B cell (primary cell): ENCODE measurements at places on chromosomes 7 and 10.
A peak's percentile ranks its signal among the peaks of the same experiment; 100 is the strongest.

- H3K27ac ChIP-seq, result no peak overlapping the region
- no peaks in the 10 kb centered on the region for H3K36me3 ChIP-seq
- no peaks in the 10 kb centered on the region for H3K27me3 ChIP-seq
Measured at GRCh38 chr7:4729266-4729665, 46.2 kb upstream of the AP5Z1 start.

DNA sequence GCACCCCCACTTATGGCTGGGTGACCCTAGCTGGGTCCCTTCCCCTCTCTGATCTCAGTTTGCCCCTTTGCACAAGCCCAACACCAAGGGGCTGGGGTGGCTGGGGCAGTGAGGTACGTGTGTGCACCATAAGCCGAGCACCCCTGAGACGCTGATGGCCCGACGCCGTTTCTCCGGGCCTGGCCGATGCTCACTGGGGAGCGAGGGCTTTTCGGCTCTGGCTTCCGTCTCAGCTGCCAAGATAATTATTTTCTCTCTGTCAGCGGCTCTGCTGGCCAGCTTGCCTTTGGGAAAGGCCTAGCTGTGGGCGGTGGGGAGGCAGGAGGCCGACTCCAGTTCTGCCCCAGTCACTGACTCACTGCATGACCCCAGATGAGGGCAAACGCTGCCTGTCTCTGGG, 91.0 kb downstream of the ZMIZ1 start:
- no peak for DNase-seq
- no peaks in the 10 kb centered on the region for H3K36me3 ChIP-seq
- H3K4me3 ChIP-seq, result no peak overlapping the region
- no peaks in the 10 kb centered on the region for H3K4me1 ChIP-seq
- H3K27ac ChIP-seq, result no peak overlapping the region

DNA sequence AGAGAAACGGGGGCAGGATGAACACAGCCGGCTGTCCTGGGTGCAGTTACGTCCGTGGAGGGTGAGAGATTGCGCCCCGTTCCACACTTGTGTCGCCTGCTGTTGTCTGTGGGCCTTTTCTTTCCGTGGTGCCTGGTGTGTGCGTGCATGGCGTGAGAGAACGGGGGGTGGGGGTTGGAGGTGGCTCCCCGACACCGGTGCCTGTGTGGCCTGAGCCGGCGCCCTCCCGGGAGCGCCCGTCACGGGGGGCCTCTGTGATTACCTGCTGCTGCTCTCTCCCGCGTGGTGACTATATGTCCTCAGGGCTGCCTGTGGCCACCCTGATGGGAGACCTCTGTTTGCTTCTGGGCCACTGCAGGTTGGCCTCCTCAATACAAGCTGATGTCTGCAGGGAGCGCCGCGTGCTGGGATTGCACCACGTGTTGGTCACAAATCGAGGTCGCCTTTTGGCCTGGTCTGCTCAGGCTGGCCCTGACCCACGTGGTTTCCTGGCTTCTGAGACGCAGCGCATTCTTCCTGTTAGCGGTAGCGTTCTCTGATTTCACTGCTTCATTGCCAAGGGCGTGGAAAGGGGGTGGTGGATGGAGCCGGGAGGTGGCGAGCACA, 10.9 kb upstream of the AP5Z1 start:
- H3K36me3 ChIP-seq, result no peaks in the 10 kb centered on the region
- no peak for DNase-seq
- no peaks in the 10 kb centered on the region for H3K4me1 ChIP-seq
- no peak overlapping the region for H3K27ac ChIP-seq
- no peak overlapping the region for H3K4me3 ChIP-seq

- DNase-seq, result no peak
- no peak overlapping the region for H3K4me3 ChIP-seq
- H3K27me3 ChIP-seq, result no peaks in the 10 kb centered on the region
Measured at GRCh38 chr10:63555330-63555729, 34.1 kb downstream of the REEP3 start.

GRCh38 chr7:70787286-70787685, 344.7 kb upstream of the GALNT17 start:
- DNase-seq, result no peak
- H3K4me1 ChIP-seq, result no peaks in the 10 kb centered on the region
- H3K4me3 ChIP-seq, result no peak overlapping the region
- H3K27me3 ChIP-seq, result no peaks in the 10 kb centered on the region

DNA sequence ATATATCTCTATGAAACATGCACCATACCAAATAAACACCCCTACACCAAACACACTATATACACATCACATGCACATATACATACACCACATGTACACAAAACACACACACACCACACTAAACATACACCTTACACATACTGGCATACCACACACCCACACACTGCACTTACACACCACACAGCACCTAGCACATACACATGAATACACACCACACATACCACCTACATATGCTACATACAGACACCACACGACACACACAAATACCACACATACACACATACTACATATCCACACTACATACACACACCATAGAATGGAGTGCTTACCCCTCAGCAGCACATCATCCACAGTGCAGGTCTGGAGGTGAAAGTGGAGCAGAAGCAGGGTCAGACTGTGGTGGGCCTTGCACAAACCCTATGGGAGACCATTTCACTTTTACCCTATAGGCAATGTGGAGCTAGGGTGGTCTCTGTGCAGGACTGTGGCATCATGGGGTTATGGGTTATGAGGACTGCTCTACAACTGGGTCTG, 64.6 kb downstream of the WDFY4 start:
- no peak overlapping the region for H3K27ac ChIP-seq
- H3K27me3 ChIP-seq, result no peaks in the 10 kb centered on the region
- peaks cover 81% of the 10 kb centered on the region for H3K36me3 ChIP-seq
- H3K4me3 ChIP-seq, result no peak overlapping the region
- H3K4me1 ChIP-seq, result peaks cover 14% of the 10 kb centered on the region

DNA sequence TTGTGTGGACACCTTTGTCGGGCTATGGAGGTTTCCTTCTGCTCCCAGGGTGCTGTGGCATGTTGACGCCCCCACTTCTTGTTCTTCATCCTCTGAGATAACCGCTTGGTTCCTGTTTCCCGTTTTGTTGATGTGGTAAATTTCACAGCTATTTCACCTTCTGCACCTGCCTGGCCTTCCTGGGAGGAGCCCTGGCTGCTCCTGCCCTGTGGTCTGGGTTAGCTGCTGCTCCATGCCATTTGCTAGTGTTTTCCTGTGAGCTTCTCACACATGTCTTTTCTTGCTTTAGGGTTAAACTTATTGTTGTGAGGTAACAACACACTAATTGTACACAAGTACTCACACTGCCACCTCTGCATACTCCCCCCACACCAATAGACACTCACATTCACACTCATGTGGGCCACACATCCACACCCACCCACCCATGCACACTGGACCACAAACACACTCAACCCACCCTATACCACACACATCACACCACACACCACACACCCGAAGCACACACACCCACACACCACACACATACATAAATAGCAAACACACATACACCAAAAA, 46.5 kb upstream of the MSMB start:
- H3K4me3 ChIP-seq, result no peak overlapping the region
- no peaks in the 10 kb centered on the region for H3K36me3 ChIP-seq
- no peaks in the 10 kb centered on the region for H3K27me3 ChIP-seq
- H3K4me1 ChIP-seq, result peaks cover 60% of the 10 kb centered on the region
- peak; percentile 62 for DNase-seq

GRCh38 chr10:71711052-71711623, 8.4 kb downstream of the C10orf105 start:
- H3K4me1 ChIP-seq, result peaks cover 40% of the 10 kb centered on the region
- H3K27ac ChIP-seq, result no peak overlapping the region
- H3K27me3 ChIP-seq, result no peaks in the 10 kb centered on the region
- DNase-seq, result no peak
- no peaks in the 10 kb centered on the region for H3K36me3 ChIP-seq

GRCh38 chr10:7887174-7887816, 69.0 kb downstream of the TAF3 start:
- H3K27ac ChIP-seq, result no peak overlapping the region
- H3K4me1 ChIP-seq, result no peaks in the 10 kb centered on the region
- no peak for DNase-seq
- H3K36me3 ChIP-seq, result no peaks in the 10 kb centered on the region
- no peaks in the 10 kb centered on the region for H3K27me3 ChIP-seq

DNA sequence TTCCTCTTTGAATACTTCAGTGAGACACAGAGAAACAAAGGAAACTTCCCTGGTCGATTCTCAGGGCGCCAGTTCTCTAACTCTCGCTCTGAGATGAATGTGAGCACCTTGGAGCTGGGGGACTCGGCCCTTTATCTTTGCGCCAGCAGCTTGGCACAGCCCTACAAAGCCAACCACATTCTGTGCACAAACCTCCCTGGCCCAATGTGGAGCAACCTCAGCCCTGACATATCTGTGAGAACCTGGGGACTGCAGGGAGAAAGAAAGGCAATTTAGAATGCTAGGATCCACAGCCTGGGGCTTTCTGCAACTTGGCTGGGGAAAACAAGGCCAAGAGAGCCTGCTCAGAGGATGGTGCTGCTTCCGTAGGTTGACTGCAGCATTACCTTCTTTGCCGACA, 63.5 kb upstream of the PRSS58 start:
- no peak for DNase-seq
- H3K36me3 ChIP-seq, result no peaks in the 10 kb centered on the region
- no peaks in the 10 kb centered on the region for H3K4me1 ChIP-seq
- H3K27me3 ChIP-seq, result no peaks in the 10 kb centered on the region
- H3K4me3 ChIP-seq, result no peak overlapping the region

GRCh38 chr7:1511444-1512422, 7.5 kb upstream of the INTS1 start:
- H3K27ac ChIP-seq, result peak overlapping the region; percentile 26
- H3K36me3 ChIP-seq, result no peaks in the 10 kb centered on the region
- H3K27me3 ChIP-seq, result no peaks in the 10 kb centered on the region
- peaks cover 39% of the 10 kb centered on the region for H3K4me1 ChIP-seq

DNA sequence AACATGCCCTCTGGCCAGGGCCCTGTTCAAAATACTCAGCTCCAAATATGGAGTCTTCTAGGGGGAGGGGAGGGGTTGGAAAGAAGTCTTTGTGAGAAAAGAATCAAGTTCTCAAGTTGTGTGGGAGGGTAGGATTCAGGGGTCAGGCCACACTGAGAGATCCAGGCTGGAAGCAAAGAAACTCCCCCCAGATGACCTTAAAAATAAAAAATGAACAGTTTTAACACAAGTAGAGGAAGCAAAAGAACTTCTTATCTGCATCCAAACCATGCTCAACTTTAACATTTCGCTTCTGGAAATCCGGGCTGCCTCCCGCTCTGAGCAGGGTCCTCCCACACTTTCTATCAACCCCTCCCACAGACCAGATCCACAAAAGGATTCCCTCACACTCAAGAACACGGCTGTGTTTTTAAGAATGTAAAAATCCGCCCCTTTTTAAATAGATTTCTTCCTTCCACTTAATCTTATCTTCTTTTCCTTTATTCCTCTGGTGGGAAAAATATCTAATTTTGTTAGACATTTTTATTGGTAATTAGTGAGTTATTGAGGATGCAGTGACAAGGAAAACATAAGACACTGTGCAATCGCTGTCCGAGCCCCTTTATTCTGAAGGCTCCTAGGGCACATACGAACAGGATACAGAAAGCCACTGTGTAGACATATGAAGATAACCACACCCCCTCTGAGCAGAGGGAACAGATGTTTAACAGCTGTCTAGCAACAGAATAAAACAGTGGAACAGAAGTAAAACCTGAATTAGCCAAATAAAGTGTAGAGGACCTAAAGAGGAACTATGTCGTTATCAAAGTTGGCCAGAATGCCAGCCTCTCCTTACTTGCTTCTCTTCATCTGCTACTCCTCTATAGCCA, 43.8 kb downstream of the CYTH3 start:
- peak overlapping the region; percentile 9 for H3K27ac ChIP-seq
- H3K4me1 ChIP-seq, result peaks cover 25% of the 10 kb centered on the region
- no peaks in the 10 kb centered on the region for H3K27me3 ChIP-seq
- H3K4me3 ChIP-seq, result no peak overlapping the region
- H3K36me3 ChIP-seq, result no peaks in the 10 kb centered on the region

DNA sequence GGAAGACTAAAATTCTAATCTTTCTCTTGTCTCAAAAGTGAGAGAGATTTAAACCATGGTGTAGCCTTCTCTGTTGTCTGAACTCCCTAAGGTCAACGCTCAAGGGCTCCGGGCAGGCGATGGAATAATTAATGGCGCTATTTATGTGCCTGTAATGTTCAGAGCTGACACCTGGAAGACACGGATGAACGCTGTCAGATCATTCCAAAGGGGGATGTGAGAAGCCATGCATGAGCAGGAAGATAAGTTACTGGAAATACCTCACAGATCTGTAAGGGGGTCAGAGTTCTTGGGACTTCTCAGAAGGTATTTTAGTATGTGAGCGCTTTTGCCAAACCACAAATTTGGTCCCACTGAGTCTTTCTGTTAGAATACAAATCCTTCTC, 73.3 kb upstream of the MTPN start:
- H3K27ac ChIP-seq, result no peak overlapping the region
- no peak overlapping the region for H3K4me3 ChIP-seq
- no peaks in the 10 kb centered on the region for H3K27me3 ChIP-seq
- H3K4me1 ChIP-seq, result no peaks in the 10 kb centered on the region
- no peaks in the 10 kb centered on the region for H3K36me3 ChIP-seq
- no peak for DNase-seq

- no peak overlapping the region for H3K27ac ChIP-seq
- no peaks in the 10 kb centered on the region for H3K27me3 ChIP-seq
- no peak overlapping the region for H3K4me3 ChIP-seq
- DNase-seq, result no peak
- H3K4me1 ChIP-seq, result no peaks in the 10 kb centered on the region
- no peaks in the 10 kb centered on the region for H3K36me3 ChIP-seq
Measured at GRCh38 chr10:76310588-76311080, 879.2 kb downstream of the LRMDA start.

DNA sequence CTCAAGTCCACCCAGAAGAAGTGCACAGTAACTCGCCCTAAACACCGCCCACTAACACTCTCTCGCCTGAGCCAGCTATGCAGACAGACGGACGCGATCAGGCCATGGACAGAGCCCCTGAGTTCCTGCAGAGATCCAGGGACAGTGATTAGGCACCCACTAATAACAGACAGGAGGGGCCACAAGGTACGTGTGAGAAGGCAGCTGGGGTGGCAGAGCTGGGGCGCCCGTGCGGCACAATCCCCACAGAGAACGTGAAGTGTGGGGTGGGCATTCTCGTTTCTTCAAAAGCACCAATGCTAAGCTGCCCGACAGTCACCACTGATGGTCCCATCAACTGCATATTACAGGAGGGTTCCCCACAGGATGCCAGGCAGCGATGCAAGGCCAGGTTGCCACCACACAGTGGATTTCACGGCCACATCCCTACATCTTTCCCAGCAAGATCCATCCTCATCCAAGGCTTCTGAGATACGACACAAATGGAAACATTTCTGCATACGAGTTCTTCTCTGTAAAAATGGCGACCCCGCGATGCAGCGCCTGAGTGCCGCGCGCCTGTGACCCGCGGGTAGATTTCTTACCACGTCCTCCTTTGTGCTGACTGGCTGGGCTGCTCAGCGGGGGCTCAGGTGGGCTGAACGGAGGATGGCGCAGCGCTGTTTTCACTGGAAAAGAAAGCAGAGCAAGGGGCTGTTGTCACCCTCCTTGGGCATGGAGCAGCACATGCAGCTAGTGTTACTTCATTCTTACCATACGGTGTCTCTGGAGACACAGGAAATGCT, 237.5 kb downstream of the TNS3 start:
- H3K27me3 ChIP-seq, result no peaks in the 10 kb centered on the region
- H3K27ac ChIP-seq, result no peak overlapping the region
- H3K4me1 ChIP-seq, result no peaks in the 10 kb centered on the region
- no peaks in the 10 kb centered on the region for H3K36me3 ChIP-seq
- no peak overlapping the region for H3K4me3 ChIP-seq
- no peak for DNase-seq
